ENCODE measurements at places on chromosomes 13 and 19. TPM values are rescaled to one million over a fixed set of nuclear protein-coding genes. Genes with fewer than 3 reads are reported as not detected.
A peak's percentile ranks its signal among the peaks of the same experiment; 100 is the strongest.

Gene PEAK3
- not detected for total RNA-seq

Gene GADD45B
- total RNA-seq, result 68.2 TPM

Gene CEACAM3
- total RNA-seq, result not detected

Gene PRTN3
- 2.9 TPM for total RNA-seq

Gene GTF2F2
- total RNA-seq, result 19.4 TPM

Gene ZNF430
- total RNA-seq, result 173 TPM

DNA sequence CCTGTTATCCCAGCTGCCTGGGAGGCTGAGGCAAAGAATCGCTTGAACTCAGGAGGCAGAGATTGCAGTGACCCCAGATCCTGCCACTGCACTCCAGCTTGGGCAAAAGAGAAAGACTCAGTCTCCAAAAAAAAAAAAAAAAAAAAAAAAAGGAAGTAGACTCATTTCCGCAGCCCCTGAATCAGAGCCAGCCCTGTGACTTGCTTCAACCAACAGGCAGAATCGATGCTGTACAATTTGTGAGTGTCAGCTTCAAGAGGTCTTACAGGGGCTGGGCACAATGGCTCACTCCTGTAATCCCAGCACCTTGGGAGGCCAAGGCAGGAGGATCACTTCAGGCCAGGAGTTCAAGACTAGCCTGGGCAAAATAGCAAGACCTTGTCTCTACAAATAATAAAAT, 12.8 kb downstream of the ANKRD27 start:
- DNase-seq, result no peak
- no peaks in the 10 kb centered on the region for H3K36me3 ChIP-seq
- H3K27me3 ChIP-seq, result no peaks in the 10 kb centered on the region
- no peak overlapping the region for H3K27ac ChIP-seq
- no peaks in the 10 kb centered on the region for H3K4me1 ChIP-seq

GRCh38 chr19:48556825-48557224, 4.9 kb downstream of the SULT2B1 start:
- no peak overlapping the region for H3K4me3 ChIP-seq
- DNase-seq, result no peak
- no peaks in the 10 kb centered on the region for H3K36me3 ChIP-seq
- H3K27ac ChIP-seq, result no peak overlapping the region
- peaks cover 5% of the 10 kb centered on the region for H3K4me1 ChIP-seq
- no peaks in the 10 kb centered on the region for H3K27me3 ChIP-seq

- H3K27ac ChIP-seq, result peak overlapping the region; percentile 69
- no peaks in the 10 kb centered on the region for H3K4me1 ChIP-seq
- H3K27me3 ChIP-seq, result no peaks in the 10 kb centered on the region
These were observed 9.0 kb downstream of the CAPN12 start for GRCh38 chr19:38735257-38735686.

- no peaks in the 10 kb centered on the region for H3K36me3 ChIP-seq
- no peak for DNase-seq
- H3K4me1 ChIP-seq, result no peaks in the 10 kb centered on the region
- H3K27ac ChIP-seq, result no peak overlapping the region
- no peak overlapping the region for H3K4me3 ChIP-seq
- H3K27me3 ChIP-seq, result no peaks in the 10 kb centered on the region
These were observed 2584.1 kb upstream of the PCDH20 start for GRCh38 chr13:63999614-64000305.

DNA sequence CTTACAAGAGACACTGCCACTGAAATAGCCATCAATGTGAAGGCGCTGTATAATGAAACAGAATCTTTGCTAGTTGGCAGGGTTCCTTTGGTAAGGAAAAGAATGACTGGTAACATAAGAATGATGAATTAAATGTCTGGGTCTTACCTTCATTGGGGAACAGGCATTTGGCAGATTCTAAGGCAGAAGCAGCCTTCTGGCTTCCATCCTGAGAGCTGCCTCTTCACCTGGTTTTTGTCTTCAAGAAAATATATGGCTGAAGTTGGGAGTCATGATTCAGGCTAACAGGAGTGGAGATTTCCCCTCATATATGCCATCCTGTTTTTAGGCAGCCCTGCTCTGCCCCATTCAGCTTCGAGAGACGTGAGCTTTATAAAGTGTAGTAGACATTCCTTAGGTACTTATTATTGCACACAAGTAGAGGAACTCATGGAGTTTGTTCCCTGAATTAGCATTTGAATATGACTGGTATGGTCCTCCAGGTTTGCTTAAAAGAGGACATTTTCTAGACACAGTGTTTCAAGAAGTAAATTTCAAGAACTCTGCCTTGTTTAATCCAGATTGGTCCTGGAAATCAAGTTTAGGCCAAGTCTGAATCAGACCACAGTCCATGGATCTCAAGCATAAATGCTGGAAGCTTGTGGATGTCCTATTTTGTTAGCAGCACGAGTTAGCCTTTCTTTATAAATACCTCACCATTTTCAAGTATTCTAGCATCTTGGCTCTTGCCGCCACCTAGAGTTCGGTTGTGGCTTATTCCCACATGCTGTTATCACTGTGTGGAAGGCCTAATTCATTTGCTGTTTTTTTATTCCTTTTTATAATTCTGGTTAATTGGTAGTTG, 56.2 kb upstream of the AKAP11 start:
- H3K27me3 ChIP-seq, result no peaks in the 10 kb centered on the region
- no peaks in the 10 kb centered on the region for H3K36me3 ChIP-seq
- DNase-seq, result no peak
- H3K4me3 ChIP-seq, result no peak overlapping the region

GRCh38 chr13:100940658-100941057, 266.1 kb upstream of the TMTC4 start:
- H3K27me3 ChIP-seq, result no peaks in the 10 kb centered on the region
- no peak overlapping the region for H3K4me3 ChIP-seq
- DNase-seq, result no peak
- H3K36me3 ChIP-seq, result no peaks in the 10 kb centered on the region
- H3K4me1 ChIP-seq, result no peaks in the 10 kb centered on the region

GRCh38 chr13:20993661-20994440, 67.5 kb downstream of the LATS2 start:
- H3K4me1 ChIP-seq, result no peaks in the 10 kb centered on the region
- no peaks in the 10 kb centered on the region for H3K36me3 ChIP-seq
- DNase-seq, result no peak
- no peak overlapping the region for H3K27ac ChIP-seq
- H3K4me3 ChIP-seq, result no peak overlapping the region

GRCh38 chr19:34236035-34236987, 18.0 kb upstream of the GARRE1 start:
- no peak overlapping the region for H3K27ac ChIP-seq
- H3K27me3 ChIP-seq, result no peaks in the 10 kb centered on the region
- no peak for DNase-seq
- H3K4me1 ChIP-seq, result no peaks in the 10 kb centered on the region
- no peaks in the 10 kb centered on the region for H3K36me3 ChIP-seq

DNA sequence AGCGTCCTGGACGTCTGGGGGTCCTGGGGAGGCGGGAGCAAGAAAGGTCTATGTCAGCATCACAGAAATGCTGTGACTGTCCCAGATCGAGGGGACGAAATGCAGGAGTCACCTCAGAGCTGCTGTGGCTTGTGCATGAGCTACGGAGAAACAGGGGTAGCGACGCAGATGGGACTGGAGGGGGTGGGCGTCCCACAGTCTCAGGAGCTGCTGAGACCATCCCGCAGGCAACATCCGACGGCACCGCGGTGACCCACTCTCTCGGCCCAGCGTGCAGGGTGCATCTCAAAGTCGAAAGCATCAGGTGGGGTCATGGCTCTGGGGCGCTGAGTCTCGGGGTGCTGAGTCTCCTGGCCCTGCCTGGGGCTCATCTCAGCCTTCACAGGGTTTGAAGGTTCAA, 37.4 kb upstream of the C13orf46 start:
- no peaks in the 10 kb centered on the region for H3K4me1 ChIP-seq
- H3K4me3 ChIP-seq, result no peak overlapping the region
- no peak overlapping the region for H3K27ac ChIP-seq
- no peaks in the 10 kb centered on the region for H3K36me3 ChIP-seq
- H3K27me3 ChIP-seq, result no peaks in the 10 kb centered on the region

DNA sequence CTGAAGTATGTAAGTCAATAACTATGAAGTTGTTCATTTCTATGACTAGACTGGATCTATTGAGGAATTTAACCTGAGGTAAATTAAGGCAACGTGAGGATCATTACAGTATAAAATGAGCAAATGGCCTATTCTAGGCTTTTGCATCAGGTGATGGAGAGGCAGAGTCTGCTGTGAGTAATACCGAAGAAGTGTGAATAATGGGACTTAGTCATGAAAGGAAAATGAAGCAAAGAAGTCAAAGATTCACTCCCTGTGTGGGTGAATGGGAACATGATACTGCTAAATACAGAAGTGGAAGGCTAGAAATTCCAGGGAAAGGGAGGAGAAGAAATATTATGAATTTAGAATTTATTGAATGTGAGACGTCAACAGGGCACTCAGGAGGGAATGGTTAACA, 774.1 kb downstream of the LIG4 start:
- H3K4me1 ChIP-seq, result no peaks in the 10 kb centered on the region
- no peak overlapping the region for H3K4me3 ChIP-seq
- H3K27me3 ChIP-seq, result no peaks in the 10 kb centered on the region
- no peak for DNase-seq
- H3K27ac ChIP-seq, result no peak overlapping the region

- no peaks in the 10 kb centered on the region for H3K36me3 ChIP-seq
- H3K4me3 ChIP-seq, result no peak overlapping the region
- no peak for DNase-seq
- H3K27me3 ChIP-seq, result no peaks in the 10 kb centered on the region
These were observed 5.5 kb upstream of the ZNF428 start for GRCh38 chr19:43624933-43625332.

DNA sequence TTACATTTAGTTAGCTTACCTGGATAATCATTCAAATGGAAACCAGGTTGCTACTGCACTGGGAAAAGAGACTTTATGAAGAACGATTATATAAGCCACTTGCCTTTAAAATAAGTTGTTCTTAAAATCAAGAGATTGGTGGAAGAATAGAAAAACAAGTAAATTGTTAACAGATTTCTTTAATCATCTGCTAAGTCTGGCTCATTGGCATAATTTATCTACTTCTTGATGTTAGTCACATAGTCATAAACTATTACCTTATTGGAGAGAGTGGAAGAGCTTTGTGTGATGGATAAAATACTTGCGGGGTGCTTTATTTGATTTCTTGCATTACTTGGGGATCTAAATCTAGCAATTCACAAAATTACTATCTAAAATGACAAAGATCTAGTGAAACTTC, 6.8 kb downstream of the LSM14A start:
- H3K36me3 ChIP-seq, result no peaks in the 10 kb centered on the region
- no peak overlapping the region for H3K27ac ChIP-seq
- no peaks in the 10 kb centered on the region for H3K27me3 ChIP-seq
- H3K4me3 ChIP-seq, result no peak overlapping the region

Data from uterus (tissue), 4 donors.